ENCODE measurements at places on chromosomes 5 and 9. TPM values are rescaled to one million over a fixed set of nuclear protein-coding genes. Genes with fewer than 3 reads are reported as not detected.

Gene TRMT10B
- total RNA-seq: 2.8 TPM

- no peak for DNase-seq
Measured at GRCh38 chr5:170201311-170201710, 31.5 kb upstream of the C5orf58 start.

Gene PCDHGB6
- 0.10 TPM for total RNA-seq

Gene TSTD2
- 14.8 TPM for total RNA-seq

Gene PIP5KL1
- 0.73 TPM for total RNA-seq

DNA sequence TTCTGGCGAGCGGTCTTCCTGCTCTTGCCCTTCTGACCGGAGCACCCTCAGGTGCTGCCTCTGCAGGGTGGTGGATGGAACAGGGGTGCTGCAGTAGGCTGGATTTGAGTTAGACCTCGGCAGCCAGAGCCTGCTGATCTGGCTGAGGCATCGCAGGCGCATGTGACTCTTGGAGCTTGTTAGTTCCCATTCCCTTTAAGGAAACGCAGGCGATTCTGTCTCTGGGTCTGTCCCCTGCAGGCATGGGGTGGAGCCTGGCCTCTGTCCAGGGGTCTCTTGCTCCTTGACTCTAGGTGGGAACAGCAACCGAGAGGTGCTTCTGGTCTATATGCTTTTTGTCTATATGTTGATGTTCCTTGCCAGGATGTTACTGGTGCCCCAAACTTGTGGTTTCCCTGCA, 3.1 kb downstream of the WNK2 start:
- DNase-seq: no peak

Gene TMEFF1
- total RNA-seq: 1.2 TPM

DNA sequence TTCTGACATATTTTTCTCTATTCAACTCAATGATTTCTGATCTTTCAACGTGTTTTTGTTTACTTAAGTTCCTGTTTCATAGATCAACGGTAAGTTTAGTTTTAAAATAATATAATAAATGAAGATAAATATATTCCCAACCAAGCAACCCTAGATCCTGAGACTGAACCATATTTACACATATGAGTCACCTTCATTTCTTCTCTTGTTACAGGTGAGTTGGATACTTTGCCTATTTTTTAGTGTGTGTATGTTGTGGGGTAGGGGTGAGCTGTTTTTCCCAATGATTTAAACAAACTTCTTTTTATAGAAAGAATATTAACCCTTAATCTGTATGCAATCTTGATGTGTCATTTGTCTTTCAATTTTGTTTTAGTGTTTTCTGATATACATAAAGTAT, 186.9 kb downstream of the MCTP1 start:
- no peak for DNase-seq

DNA sequence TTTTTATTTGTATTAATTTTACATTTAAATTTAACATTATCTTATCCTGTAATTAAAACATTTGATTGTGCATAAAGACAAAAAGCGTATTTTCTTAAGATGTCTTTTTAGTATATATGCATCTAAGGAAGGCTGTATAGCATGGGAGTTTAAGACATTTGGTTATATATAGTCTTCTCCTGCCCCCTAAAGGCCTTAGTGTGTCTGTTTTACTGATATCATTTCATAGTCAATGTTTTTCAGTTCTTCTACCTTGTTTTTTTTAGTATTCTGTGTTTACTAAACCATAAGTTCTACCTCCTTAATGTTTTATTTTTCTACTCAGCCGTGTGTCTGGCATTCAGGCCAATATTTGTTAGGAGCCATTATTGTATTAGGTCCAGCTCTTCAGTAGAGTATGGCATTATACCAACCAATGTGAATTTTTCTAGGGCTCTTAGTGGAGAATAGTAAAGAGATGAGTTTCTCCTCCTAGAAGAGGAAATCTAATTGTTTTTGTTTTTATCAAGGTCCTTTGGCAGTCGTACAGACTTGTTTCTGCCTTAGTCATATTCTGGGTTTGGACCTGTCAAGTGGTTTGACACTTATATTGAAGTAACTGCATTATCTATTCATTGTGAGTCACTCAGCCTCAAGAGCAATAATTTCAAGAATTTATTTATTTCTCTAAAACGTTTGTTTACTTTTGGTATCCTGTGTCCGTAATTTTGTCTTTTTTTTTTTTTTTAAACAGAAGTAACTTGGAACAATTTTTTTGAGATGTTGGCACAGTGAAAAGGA, 74.8 kb downstream of the SLF1 start:
- DNase-seq: peak; percentile 81

Gene NSUN2
- 184 TPM for total RNA-seq

Gene PCSK1
- 0.43 TPM for total RNA-seq

Gene SMIM27
- 12.1 TPM for total RNA-seq

- no peak for DNase-seq
Measured at GRCh38 chr5:77427998-77428397, 64.1 kb downstream of the WDR41 start.

Gene EQTN
- total RNA-seq: not detected

- DNase-seq: no peak
Measured at GRCh38 chr5:68522863-68523262, 307.3 kb downstream of the PIK3R1 start.

DNA sequence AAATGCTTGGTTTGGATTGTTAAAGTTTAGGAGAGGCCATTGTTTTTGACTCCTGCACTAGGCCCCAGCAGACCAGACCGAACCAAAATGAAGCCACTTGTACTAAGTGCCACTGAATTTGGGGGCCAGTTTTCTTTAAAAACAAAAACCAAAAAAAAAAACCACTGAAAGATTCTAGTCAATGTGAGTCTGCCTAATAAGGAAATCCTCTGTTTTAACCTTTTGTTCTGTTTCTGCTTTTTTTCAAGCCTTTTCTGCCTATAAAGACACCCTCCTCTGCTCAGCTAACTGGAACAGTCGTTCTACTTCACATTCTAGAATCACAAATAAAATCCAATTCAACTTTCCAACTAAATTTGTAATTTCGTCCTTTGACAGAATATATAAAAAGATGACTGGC, 64.9 kb downstream of the SERINC5 start:
- no peak for DNase-seq
